ENCODE measurements at places on chromosomes 2 and 18.
A peak's percentile ranks its signal among the peaks of the same experiment; 100 is the strongest.

GRCh38 chr2:200624658-200625057 lies 38.8 kb downstream of the AOX1 start:
- DNase-seq: no peak

DNA sequence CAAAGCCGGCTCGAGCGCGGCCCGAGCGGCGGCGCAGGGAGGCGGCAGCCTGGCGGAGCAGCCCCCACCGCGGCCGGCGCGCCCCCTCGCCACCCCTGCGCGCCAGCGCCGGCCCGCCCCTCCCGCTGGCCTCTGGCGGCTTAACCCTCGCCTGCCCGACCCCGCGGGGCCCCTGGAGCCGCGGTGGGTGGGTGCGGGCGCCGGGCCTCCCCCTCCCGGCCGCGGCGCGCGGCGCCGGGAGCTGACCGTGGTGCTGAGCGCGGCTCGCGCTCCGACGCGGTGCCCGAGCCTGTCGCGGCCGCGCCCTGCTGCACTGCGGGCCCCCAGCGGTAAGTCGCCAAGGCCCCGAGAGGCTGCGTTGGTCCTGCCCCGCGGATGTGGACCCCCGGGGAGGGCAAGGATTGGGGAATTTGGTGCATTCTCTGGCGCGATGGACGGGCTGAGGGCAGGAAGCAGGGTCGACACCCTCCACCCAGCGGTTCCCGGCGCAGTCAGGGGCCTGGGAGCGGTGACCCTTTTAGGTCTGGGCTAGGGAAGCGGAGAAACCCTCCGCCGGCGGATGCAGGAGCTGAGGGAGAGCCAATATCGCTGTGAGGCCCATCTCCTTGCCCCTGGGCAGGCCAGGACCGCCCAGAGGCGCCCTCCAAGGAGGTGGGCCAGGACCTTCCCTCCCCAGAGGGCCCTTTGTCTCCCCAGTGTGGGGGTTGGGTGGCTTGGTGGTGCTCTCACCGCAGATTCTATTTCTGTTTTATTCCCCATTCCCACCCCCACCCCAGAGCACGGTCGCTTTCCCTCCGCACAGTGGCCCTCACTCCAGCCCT lies 923 bp downstream of the AMER3 start:
- DNase-seq: no peak

DNA sequence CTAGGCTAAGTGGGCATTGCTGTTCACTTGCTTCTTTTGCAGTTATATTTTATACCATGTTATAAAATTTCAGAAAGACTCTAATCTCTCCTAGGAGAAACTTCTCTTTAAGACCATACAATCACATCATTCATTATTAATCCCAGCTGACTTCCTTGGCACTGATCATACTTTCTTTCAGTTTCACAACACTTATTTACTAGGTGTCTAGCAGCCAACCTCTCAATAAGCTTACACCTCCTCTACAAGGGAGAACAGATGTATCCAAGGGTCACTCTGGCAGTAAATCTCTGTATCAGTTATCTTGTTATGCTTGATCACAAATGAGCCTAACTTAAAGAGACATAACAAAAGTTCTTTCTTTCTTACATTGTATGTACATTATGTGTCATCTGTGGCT lies 69.8 kb upstream of the EPB41L5 start:
- DNase-seq: no peak

GRCh38 chr2:117814417-117815264 lies at the start of gene DDX18:
DDX18 (plus strand) TSS chr2:117814691; CDS start chr2:117814778, 87 bp downstream.
- peak; percentile 99 for DNase-seq

GRCh38 chr2:21683838-21684237 lies 560.1 kb downstream of the TDRD15 start:
- no peak for DNase-seq

- DNase-seq: no peak
Measured at GRCh38 chr2:236550701-236551465, 18.7 kb upstream of the ACKR3 start.

DNA sequence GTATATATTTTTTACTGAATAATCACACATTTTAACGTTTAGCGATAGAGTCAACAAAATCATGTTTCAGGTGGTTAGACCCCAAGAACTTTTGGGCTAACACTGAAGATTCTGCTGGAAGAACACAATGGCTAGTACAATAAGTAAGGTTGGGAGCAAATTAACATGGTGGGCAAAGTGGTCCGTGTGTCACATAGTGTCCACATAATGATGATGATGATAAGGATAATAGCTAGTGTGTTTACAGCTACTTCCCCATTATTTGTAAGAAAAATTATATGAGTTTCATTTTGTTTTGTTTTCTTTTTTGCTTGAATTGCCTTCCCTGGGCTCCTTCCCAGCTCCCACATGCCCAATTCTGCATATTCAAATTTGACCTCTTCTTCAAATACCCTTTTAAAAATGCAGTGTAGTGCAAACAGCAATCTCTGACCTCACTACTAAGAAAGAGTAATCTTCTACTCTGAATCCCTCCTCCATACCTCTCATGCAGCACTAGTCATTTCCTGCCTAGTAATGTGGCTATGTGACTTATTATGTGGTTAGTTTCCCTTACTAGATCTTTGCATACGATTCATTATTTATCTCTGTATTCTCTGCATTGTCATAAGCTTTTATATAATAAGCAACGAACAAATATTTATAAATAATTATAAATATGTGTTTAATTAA lies 16.9 kb upstream of the VPS54 start:
- DNase-seq: peak; percentile 57

- DNase-seq: no peak
Measured at GRCh38 chr2:80706541-80706940, 402.0 kb upstream of the LRRTM1 start.

GRCh38 chr18:55576001-55576400 lies 12.0 kb downstream of the TCF4 start:
- DNase-seq: no peak

DNA sequence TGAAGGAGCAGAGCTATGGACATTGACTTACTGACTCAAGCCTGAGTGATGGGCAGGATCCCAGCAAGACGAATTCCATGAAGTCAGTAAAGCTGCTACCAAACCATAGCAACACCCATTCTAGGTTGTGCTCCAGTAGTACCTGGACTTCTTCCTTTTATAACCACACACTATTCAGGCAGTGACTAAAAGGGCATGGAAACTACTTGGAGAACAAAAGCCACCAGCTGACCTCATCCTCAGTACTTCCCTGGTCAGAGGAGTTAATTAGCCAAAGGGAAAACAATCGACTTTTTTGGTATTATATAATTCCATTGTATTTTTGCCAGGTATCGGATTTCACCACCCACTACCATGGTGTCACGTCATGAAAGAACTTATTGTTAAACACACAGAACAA lies 237.1 kb downstream of the TTC32 start:
- no peak for DNase-seq

DNA sequence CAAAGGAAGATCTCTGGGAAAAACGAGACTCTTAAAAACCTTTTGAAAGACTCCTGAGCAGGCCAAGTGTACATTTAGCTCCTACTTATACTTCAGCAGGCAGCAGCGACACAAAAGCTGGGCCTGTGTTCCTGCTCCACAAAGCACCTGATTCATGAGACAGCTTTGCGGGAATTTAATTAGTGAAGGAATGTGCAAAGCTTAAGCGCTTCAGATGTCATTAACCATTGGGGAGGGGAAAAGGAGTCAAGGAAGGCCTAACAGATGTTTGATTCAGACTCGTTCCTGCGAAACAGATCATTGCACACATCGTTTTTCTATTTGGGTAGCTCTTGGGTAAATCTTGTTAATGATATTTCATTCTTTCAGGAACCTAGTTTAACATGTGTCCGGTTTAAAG lies 125.9 kb downstream of the MAIP1 start:
- no peak for DNase-seq

GRCh38 chr2:122062506-122062905 lies 307.1 kb downstream of the TSN start:
- DNase-seq: no peak

DNA sequence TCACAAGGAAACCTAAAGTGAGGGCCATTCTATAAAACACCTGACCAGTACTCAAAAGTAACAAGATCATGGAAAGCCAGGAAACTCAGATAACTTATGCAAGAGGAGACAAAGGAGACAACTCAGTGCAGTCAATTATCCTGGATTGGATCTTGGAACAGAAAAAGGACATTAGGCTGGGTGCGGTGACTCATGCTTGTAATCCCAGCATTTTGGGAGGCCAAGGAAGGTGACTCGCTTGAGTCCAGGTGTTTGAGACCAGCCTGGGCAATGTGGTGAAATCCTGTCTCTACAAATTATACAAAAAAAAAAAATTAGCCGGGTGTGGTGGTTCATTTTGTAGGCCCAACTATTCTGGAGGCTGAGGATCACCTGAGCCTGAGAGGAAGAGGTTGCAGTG lies 424.5 kb upstream of the SPRED2 start:
- no peak for DNase-seq

DNA sequence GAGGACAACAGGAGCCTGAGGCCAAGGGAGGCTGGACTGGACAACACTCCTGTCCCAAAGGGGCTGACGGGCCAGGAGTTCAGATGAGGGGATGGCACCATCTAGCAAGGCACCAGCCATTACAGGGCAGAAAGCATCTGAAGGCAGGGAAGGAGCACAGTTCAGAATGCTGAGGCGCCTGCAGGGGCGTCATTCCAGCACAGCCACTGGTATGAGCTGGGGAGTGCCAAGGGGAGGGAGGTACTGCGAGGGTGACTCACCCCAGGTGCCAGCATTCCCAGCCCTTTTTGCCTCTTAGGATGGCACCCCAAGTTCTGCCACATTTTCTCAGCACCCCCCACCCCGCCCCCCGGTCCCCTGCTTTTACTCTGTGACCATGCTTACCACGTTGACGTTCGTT lies 129.8 kb upstream of the EPAS1 start:
- DNase-seq: no peak

DNA sequence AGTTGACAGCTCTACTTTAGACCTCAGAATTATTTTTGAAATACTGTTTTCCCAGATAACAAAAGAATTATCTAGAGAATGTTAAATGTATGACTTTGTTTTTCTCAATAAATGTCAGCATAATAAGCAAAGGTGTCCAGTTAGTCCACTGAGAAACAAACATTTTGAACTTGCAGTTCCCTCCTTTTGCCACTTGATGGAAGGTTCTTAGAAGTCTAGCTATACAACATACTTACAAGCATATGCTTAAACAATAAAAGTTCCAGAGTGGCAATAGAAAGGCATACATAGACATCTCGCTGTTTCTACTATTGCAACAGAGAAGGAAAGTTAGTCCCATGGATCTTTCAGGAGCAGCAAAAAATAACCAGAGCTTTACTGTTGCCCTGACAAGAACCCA lies 11.8 kb downstream of the NDUFA10 start:
- no peak for DNase-seq

- DNase-seq: no peak
Measured at GRCh38 chr18:38256366-38256765, 690.8 kb upstream of the CELF4 start.

DNA sequence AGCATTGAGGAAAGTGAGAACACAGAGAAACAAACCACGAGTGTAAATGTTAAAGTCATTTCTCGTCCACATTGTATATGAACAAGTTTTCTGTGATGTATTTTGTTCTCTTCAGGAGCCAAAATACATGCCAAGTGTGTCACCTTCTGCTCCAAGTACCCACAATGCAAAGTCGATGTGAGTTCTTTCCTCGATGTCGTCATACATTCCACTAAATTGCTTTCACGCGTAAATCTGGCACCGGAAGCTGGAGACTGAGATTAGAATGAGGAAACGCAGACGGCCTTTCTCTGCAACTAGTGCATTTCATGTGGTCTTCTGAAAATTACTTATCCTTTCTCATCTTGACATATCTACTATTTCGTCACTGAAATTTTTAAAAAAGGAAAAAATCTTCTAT lies 118.5 kb upstream of the SALL3 start:
- DNase-seq: no peak

GRCh38 chr2:226317970-226318369 lies 481.6 kb downstream of the IRS1 start:
- no peak for DNase-seq

GRCh38 chr2:31384351-31384750 lies 30.2 kb downstream of the XDH start:
- DNase-seq: no peak

DNA sequence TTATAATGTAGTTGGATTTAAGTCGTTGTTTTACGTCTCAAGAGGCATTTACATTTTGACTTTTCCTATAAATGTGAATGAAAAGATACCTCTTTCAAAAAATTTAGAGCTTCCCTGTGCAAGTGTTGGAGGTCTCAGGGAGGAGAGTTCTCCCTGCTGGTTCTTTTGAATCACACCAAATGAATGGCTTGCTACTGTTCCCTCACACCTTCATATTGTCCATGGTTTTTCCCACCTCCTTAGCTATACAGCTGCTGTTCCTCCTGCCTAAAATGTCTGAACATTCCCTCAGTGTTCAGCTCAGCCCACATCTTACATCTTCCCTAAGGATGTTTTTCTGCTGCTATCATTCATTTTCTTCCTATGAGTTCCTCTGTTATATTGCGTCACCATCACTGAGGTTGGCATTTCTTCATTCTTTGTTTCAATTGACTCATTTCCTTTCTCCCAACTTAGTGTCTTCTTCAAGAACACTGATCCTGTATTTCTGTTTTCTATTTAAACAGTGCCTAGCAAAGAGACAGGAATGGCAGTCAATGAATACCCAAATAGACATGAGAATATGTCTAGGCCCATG lies 46.0 kb downstream of the COX7A2L start:
- no peak for DNase-seq

GRCh38 chr2:44250376-44250775 lies 24.9 kb upstream of the SLC3A1 start:
- DNase-seq: no peak

- DNase-seq: peak; percentile 47
Measured at GRCh38 chr2:224952936-224953657, 89.2 kb downstream of the DOCK10 start.

- DNase-seq: no peak
Measured at GRCh38 chr2:173017646-173018420, 57.8 kb upstream of the MAP3K20 start.

GRCh38 chr2:96853321-96853720 lies 4.5 kb downstream of the ANKRD39 start:
- no peak for DNase-seq

- no peak for DNase-seq
Measured at GRCh38 chr2:109659396-109660045, 45.4 kb downstream of the SOWAHC start.

- no peak for DNase-seq
Measured at GRCh38 chr2:184577743-184578142, 20.6 kb upstream of the ZNF804A start.

DNA sequence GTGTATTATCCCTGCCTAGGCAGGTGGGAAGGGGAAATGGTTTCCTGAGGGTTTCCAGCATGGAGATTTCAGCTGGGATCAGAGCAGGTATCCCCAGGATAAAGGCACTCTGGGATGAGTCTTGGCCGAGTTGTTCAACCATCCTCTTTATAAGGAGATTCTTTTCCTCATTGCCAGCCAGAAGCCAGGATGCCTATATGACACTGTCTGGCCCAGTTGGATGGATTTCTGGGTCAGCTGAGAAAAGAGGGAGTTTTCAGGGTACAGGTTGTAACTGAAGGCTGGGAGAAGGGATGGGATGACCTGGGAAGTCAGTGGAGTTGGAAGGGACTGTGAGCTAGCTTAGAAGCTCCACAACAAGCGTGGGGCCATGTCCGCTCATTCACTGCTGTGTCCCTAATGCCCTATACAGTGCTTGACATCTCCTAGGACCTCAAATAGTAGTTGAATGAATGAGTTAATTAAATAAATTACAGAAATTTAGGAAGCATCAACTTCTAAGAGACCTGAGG lies 8.3 kb downstream of the RHOB start:
- DNase-seq: no peak
